A673 (cell line): ENCODE measurements at places on chromosomes 6 and 20.

DNA sequence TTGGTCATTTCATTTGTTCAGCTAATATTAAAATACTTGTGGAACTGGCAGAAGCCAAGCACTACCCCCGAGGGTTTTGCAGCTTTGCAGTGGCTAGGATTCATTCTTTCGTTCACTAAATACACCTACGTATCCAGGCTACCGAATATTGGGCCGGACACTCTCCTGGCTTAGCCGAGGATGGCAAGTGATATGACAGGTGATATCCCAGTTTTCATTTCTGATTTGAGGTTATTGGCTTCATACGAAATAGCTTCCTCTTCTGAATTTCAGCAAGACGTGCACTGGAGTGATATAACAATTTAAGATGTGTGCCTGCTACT lies 536 bp upstream of the MTFR2 start:
- H3K27me3 ChIP-seq = no peaks in the 10 kb centered on the region
- H3K36me3 ChIP-seq = no peaks in the 10 kb centered on the region
- peak overlapping the region; percentile 77 for H3K4me3 ChIP-seq
- no peak for DNase-seq
- peaks cover 7% of the 10 kb centered on the region for H3K4me1 ChIP-seq

- no peaks in the 10 kb centered on the region for H3K36me3 ChIP-seq
- H3K4me1 ChIP-seq = peaks cover 54% of the 10 kb centered on the region
- no peak overlapping the region for H3K4me3 ChIP-seq
- H3K27ac ChIP-seq = no peak overlapping the region
Measured at GRCh38 chr6:56799989-56800388, 154.9 kb upstream of the BEND6 start.

- no peak overlapping the region for H3K27ac ChIP-seq
- H3K4me3 ChIP-seq = no peak overlapping the region
- H3K4me1 ChIP-seq = no peaks in the 10 kb centered on the region
- H3K36me3 ChIP-seq = no peaks in the 10 kb centered on the region
Measured at GRCh38 chr6:14951704-14952103, 294.2 kb upstream of the JARID2 start.

DNA sequence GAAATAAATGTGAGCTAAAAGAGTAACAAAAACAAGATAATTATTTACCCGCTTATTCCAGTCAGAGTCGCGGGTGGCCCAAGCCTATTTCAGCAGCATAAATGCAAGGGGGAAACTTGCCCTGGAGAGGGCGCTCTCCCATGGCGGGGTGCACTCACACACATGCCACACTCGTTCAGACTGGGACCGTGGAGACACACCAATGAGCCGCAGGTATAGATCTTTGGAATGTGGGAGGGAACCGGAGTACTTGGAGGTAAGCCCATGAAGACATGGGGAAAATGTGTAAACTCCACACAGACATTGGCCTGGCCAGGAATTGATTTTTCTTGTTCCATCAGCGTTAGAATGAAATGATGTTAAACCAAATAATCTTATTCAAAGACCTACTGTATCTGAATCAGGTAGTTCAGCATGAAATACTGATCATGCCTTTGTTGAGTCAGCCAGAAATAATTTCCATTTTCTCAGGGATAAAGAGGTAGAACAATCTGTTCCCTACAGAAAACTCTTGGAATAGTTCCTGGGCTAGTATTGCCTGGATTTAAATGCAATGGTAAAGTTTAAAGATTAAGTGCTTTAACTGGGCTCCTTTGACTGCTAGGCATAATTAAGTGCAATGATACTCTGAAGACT lies 191.5 kb downstream of the MCHR2 start:
- no peak overlapping the region for H3K27ac ChIP-seq
- no peaks in the 10 kb centered on the region for H3K4me1 ChIP-seq
- no peak overlapping the region for H3K4me3 ChIP-seq
- DNase-seq = peak; percentile 3
- H3K36me3 ChIP-seq = no peaks in the 10 kb centered on the region
- H3K27me3 ChIP-seq = no peaks in the 10 kb centered on the region

DNA sequence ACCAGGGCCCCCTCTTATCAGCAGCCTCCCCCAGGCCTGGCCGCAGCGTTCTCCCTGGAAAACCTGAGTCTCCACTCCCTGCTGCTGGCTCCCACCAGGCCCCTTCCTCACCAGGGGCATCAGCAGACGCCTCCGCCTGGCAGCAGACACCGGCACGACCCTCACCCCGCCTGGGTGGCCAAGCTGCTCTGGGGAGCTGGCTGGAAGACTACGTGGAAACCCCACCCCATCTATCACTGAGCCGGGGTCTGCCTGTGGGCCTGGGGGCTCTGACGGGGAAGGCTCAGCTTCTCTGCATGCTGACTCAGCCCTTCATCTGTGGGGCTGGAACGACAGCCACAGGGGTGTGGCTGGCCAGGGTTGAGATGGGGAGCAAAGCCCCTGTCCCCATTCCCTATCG lies 19.1 kb upstream of the RBBP8NL start:
- H3K27me3 ChIP-seq = peaks cover 63% of the 10 kb centered on the region
- H3K4me3 ChIP-seq = no peak overlapping the region
- H3K36me3 ChIP-seq = no peaks in the 10 kb centered on the region
- DNase-seq = no peak
- H3K27ac ChIP-seq = no peak overlapping the region

DNA sequence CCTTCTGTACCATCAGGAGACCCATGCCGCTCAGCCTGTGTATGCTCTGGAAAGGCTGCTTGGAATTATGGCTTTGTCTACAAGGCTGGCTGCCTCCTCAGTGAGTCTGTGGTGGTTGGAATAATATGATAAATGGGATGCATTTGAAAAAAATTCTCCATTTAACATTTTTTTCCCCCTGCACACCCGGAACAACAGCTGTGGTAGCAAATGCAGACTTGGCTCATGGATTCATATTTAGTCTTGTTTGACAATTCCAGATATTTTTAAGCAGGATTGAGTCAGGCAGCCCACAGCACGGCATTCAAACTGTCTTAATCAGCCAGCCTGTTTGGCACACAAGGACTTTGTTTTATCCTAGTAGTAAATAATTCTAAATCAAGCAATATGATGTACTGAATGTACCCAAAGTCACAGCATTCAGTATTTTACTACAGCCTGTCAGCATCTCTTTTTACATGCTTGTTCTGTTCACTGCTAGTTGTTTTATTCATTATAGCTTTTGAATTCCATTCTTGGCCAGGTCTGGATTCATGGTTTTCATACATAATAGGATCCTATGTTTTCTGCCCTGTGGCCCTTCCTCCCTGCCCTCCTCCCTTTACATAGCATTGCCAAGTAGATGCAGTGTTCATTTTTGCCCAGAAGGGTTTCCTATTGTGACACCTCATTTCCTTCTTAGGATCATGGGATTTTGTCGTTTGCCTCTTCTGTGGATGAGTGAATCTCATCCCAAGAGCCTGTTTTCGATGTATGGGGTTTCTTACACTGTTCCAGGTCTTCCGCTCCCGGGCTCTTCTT lies 68.1 kb downstream of the LRRC1 start:
- no peak overlapping the region for H3K4me3 ChIP-seq
- peaks cover under 1% of the 10 kb centered on the region for H3K4me1 ChIP-seq
- H3K27me3 ChIP-seq = no peaks in the 10 kb centered on the region
- peak; percentile 3 for DNase-seq
- H3K36me3 ChIP-seq = no peaks in the 10 kb centered on the region

- H3K27ac ChIP-seq = no peak overlapping the region
- no peaks in the 10 kb centered on the region for H3K4me1 ChIP-seq
- H3K4me3 ChIP-seq = no peak overlapping the region
Measured at GRCh38 chr6:164124473-164124872, 710.0 kb downstream of the QKI start.

DNA sequence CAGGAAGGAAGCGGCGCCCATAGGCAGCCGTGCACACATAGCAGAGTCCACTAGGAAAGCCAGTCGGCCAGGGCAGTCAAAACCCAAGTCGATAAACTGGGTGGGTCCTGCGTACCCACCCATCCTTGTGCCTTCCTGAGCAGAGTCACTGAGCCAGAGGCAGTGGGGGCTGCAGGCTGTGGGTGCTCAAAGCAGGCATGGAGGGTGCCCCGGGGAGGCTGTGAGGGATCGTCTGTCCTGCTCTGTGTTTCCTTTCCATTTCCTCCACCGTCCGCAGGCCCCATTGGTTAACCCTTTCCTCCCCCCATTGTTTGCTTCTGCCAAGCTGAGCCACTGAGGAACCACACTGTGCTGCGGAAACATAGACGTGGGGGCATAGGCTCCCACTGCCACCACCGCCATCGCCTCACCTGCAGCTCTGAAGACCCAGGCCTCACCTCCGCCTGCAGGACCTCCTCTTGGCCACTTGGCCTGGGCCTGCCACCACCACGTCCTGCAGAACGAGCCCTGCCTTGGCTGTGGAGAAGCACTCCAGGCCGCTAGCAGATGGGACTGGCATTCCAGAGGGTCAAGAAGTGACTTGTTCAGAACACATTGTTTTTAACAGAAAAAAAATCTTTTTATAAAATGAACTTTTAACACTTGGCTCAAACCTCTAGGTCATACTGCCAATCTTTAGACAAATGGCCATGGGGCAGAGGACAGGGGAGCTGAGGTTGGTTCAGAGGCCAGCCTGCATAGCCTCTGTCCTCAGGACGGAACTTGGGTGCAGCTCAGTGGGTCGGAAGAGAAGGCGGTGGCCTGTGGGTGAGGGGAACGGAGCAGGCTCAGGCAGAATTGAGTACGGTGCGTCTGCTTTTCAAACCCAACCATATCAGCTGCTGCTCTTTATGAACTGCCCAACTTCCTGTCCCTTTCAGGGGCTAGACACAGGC lies 52.6 kb downstream of the TCP11 start:
- no peaks in the 10 kb centered on the region for H3K27me3 ChIP-seq
- H3K27ac ChIP-seq = no peak overlapping the region
- no peak for DNase-seq

GRCh38 chr6:37913210-37913609 lies 93.7 kb downstream of the ZFAND3 start:
- no peak overlapping the region for H3K27ac ChIP-seq
- no peak for DNase-seq
- no peaks in the 10 kb centered on the region for H3K27me3 ChIP-seq
- H3K36me3 ChIP-seq = no peaks in the 10 kb centered on the region
- H3K4me3 ChIP-seq = no peak overlapping the region
- peaks cover 6% of the 10 kb centered on the region for H3K4me1 ChIP-seq

- no peak for DNase-seq
- H3K27me3 ChIP-seq = no peaks in the 10 kb centered on the region
- H3K36me3 ChIP-seq = no peaks in the 10 kb centered on the region
- H3K27ac ChIP-seq = no peak overlapping the region
- H3K4me1 ChIP-seq = no peaks in the 10 kb centered on the region
Measured at GRCh38 chr20:48409055-48409615, 418.7 kb downstream of the PREX1 start.

- peak; percentile 26 for DNase-seq
- peaks cover 28% of the 10 kb centered on the region for H3K4me1 ChIP-seq
- H3K27ac ChIP-seq = peak overlapping the region; percentile 82
- H3K27me3 ChIP-seq = no peaks in the 10 kb centered on the region
Measured at GRCh38 chr6:26028746-26029569, 58.3 kb upstream of the HFE start.

DNA sequence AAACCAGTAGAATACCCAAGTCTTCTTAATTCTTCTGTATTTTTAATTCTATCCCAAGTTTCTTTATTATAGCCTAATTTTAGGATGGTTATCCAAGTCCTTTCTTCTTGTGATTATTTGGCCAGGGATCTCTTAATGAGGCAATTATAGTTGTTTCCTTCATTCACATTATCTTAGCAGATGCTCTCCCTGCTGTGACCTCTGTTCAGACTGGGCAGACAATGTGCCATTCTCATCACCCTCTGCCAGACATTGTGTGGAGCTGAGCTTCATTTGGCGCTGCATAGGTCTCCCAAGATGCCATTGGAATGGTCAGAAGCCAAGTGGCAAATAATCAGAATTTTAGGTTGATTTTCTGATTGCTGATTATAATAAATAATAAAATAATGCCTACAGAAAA lies 79.4 kb downstream of the LIN28B start:
- H3K36me3 ChIP-seq = no peaks in the 10 kb centered on the region
- H3K27me3 ChIP-seq = no peaks in the 10 kb centered on the region

DNA sequence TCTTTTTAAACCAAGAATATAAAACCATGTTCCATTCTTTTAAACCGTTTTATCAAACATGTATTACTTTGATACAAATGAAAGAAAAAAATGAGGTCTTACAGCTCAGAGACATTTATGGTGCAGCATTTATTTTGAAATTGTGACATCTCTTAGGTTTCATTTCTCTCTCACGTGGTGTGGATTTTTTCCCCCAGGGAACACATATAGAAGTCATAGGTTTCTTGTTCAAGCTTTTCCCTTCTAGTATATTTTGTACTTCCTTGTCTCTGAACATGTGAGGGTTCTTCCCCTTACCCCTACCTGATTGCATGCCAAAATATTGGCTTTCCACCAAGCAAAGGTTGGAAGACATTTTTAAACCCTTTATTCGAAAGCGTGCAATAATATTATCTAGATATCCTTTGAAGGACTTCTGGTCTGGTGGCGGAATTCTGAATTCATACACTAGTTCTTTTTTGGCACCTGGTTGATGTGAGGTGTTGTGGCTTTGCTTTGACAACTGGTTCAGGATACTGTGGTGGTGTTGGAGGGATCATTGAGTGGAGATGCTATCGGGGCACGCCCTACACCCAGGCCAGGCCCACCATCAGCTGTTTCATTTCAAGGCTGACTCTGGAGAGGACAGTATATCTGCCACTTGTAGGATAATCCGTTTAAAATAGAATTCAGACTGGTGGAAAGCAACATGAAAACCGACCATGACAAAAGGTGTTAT lies 5.6 kb upstream of the FAM50B start:
- DNase-seq = no peak
- no peak overlapping the region for H3K4me3 ChIP-seq
- H3K27ac ChIP-seq = no peak overlapping the region
- no peaks in the 10 kb centered on the region for H3K36me3 ChIP-seq
- peaks cover 6% of the 10 kb centered on the region for H3K4me1 ChIP-seq

DNA sequence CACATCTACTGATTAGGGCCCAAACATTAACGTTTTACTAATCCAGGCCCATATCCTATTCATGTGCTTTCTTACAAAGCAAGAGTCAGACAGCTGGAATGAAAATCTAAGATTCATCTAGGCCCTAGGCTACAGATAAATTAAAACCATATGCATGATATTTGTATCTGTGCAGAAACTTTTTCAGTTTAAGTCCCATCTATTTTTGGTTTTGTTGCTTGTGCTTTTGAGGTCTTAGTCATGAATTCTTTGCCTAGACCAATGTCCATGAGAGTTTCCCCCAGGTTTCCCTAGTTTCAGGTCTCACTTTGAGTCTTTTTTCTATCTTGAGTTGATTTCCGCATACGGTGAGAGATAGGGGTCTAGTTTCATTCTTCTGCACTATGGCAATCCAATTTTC lies 20.2 kb downstream of the ADNP start:
- H3K4me1 ChIP-seq = peaks cover 25% of the 10 kb centered on the region
- no peak overlapping the region for H3K4me3 ChIP-seq
- no peak for DNase-seq
- peak overlapping the region; percentile 41 for H3K27ac ChIP-seq
- H3K27me3 ChIP-seq = no peaks in the 10 kb centered on the region

- no peak overlapping the region for H3K27ac ChIP-seq
- no peak for DNase-seq
- no peak overlapping the region for H3K4me3 ChIP-seq
- H3K27me3 ChIP-seq = no peaks in the 10 kb centered on the region
- no peaks in the 10 kb centered on the region for H3K4me1 ChIP-seq
- H3K36me3 ChIP-seq = no peaks in the 10 kb centered on the region
Measured at GRCh38 chr6:18416341-18416679, 29.2 kb downstream of the RNF144B start.
